ENCODE measurements at places on chromosomes 2 and 18.

DNA sequence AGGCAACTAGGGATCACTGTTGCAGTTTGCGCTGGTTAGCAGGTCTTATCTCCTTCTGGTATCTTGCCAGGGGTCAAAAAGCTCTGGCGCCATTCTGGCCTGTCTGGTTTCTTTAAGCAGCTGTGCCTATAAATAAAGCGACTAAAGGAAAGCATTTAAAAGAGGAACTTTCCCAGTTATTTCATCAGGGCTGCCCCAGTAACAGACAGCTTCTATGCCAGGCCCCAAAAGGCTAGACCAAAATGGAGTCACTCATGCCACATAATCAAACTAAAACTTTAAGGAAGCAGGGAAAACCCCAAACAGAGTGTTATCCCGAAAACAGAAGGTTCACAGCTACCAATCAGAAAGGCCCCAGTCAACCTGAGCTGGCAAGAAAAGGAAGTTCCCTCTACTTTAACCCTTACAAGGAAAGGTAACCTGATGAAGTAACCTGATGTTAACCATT, 41.2 kb upstream of the HNRNPA3 start:
- DNase-seq: no peak

- DNase-seq: no peak
Measured at GRCh38 chr2:143690235-143690634, 561.0 kb downstream of the ARHGAP15 start.

DNA sequence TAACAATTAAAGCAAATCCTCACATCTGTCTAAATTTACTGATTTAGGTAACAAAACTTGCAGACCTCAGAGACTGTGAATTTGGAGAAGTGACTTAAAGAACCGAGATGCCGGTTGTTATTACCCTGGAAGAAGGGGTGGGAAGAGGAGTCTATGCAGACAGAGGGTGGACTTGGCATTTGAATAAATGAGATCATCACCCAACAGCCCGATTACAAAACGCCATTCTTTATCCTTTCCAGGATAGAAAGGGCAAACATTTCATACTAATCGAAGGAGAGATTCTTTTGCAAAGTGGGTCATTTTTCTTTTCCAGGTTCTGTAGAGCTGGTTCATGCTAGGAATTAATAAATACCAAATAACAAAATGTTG, 73.1 kb upstream of the TPO start:
- no peak for DNase-seq

GRCh38 chr18:2715990-2716389, 60.5 kb downstream of the SMCHD1 start:
- no peak for DNase-seq

DNA sequence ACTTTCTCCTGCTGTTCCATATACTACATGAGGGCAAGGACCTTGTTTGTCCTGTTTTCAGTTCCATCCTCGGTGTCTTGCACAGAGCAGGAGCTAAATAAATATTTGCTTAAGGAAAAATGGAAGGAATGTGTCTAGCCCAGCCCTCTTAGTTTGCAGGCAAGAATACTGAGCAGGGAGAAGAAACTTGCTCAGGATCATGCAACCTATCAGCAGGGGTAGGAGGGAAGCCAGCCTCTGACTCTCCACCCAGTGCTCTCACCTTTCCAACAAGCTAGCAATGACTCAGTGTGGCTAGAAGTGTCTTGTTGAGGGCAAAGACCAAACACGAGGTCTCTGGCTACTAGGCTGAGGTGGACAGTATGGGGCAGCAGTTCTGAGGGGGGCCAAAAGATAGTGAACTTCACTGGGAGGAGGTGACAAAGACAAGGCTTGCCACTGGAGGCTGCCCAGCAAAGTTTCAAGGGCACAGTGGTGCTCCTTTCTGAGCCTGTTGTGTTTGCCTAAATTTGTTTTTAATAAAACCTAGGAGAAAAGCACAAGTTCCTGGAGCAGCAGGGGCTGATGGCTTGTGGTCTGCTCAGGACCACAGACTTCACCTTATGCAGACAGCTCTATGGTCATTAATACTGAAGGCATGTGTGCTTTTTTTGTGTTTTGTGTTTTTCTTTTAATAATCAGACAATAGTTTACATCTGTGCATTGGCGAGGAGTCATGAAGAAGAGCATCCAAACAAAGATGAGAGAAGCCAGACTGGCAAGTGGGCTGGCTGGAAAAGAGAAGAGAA, 49.1 kb upstream of the CTAGE1 start:
- no peak for DNase-seq

DNA sequence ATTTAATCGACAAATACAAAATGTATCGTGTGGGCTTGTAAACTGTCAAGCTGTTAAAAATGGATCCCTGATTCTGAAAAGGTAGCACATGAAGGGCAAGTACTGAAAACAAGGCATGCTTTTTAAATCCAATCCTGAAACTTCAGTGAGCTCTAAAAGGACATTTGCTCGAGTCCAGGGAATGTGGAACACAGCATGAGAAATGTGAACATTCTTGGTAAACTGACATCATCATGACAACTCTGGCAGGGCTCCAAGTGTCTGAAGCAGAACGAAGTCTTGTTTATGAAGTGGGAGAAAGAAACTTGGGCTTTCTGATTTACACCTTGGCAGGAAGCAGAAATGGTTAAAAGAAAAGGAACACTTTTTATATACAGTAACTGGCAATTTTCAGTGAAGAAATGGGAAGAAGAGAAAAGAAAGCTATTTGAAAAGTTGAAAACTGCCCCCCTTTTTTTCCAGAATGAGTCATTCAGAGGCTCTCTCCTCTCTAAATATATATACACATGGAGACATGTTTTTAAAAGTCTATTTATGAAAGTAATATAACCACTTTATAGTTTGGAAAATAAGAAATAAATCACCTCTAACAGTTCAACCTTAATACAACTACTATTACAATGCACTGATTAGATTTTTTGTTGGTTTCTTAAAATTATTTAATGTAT, 120.8 kb downstream of the GAREM1 start:
- DNase-seq: no peak

GRCh38 chr2:63057249-63058143, 6.9 kb downstream of the OTX1 start:
- DNase-seq: no peak

- peak; percentile 36 for DNase-seq
Measured at GRCh38 chr2:233453111-233453915, 99.0 kb downstream of the DGKD start.

- no peak for DNase-seq
Measured at GRCh38 chr2:136310005-136310495, 192.1 kb upstream of the CXCR4 start.

- DNase-seq: peak; percentile 90
Measured at GRCh38 chr2:3519255-3520205, at the start of gene ADI1. ADI1 (minus strand) TSS chr2:3519531; CDS start chr2:3519487, 44 bp downstream.

DNA sequence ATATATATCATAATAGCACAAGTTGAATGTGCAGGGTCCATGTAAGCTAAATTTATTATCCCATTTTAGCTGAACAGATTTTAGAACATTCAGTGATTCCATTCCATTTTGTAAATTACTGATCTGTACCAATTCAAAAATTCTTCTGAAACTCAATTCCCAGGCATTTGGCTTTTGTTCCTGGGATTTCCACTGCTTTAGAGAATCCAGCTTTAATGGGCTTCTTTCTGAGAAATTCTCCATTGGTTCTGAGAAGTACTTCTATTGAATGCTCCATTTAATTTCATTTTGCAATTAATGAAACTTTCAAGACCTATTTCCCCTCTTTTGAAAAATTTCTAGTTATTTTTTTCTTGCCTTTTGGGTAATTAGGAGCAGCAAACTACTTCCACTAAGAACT, 36.8 kb downstream of the BCL2 start:
- no peak for DNase-seq

- no peak for DNase-seq
Measured at GRCh38 chr2:74887960-74888700, 54.2 kb downstream of the HK2 start.

- no peak for DNase-seq
Measured at GRCh38 chr2:128396500-128396891, 77.8 kb upstream of the HS6ST1 start.

DNA sequence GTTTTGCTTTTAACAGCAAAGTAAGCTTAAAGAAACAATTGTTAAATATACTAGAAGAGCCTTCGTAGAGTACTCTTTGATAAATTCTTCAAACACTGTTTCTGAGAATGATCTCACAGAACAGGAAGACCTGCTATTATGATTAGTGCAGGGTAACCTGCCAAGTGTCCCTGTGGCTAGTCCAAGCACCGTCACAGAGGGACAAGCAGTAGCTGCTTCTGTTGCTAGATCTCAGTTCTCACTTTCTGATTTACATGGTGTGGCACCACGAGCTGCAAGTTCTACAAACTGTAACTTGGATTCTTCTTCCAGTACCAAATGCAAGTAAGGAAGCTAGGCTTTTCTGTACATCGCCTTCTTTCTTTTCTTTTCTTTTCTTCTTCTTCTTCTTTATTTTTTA, 121.5 kb downstream of the PIEZO2 start:
- no peak for DNase-seq

GRCh38 chr18:49647496-49648168, 85.8 kb downstream of the LIPG start:
- DNase-seq: no peak

- no peak for DNase-seq
Measured at GRCh38 chr18:57915865-57916582, 112.9 kb upstream of the ATP8B1 start.
